AG04450 (cell line): ENCODE measurements at places on chromosomes 12 and 14. TPM values are rescaled to one million over a fixed set of nuclear protein-coding genes. Genes with fewer than 3 reads are reported as not detected.

FOXM1 gene
- 10.8 and 11.5 TPM in 2 replicates for polyA plus RNA-seq

CRIP1 gene
- polyA plus RNA-seq, result 0.74 and 0.86 TPM in 2 replicates

GZMH gene
- not detected in 2 replicates for polyA plus RNA-seq

GRCh38 chr12:116273813-116274550 is 3.5 kb downstream of the MED13L start:
- no peak for DNase-seq

GRCh38 chr12:29782871-29783772 is 620 bp downstream of the TMTC1 start:
- no peak for DNase-seq

- DNase-seq, result no peak
Measured at GRCh38 chr14:74563233-74563585, 48.8 kb downstream of the LTBP2 start.

DNA sequence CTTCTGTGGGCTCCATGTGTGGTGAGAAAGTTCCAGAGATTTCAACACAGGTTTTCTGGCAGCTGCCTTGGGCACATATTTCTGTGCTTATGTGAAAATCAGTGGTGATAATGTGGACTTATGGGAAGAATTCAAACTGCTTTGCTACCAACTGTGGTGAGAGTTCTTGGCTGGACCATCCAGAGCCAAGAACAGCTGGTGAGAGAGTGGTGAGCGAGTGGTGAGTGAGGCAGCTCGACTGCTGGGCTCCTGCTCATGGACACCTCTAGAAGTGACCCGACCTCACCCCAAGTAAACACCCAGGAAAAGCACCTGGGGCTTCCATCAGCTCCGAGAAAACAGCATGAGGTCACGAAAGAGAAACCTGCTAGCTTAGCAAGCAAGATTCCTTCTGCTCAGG is 106.4 kb downstream of the PIWIL1 start:
- no peak for DNase-seq

DNA sequence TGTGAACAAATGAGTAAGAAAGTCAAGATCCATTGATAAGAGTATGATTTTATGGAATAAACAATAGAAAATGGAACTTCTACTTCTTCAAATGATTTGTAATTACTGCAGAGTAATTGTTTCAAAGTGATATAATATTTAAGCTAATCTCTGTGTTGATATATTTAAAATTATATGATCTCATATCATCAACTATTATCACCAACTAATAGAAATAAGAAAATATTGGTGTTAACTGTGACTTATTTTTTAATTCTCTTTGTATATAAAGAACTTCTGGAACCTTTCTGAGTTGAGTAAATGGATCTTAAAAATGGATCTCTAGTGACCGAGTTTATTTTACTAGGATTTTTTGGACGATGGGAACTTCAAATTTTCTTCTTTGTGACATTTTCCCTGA is at the start of gene OR4L1:
TSS of gene OR4L1 (plus strand) at position 301 of the 400 bp plus-strand sequence. CDS start at position 301, 0 bp downstream.
- DNase-seq, result no peak

DNA sequence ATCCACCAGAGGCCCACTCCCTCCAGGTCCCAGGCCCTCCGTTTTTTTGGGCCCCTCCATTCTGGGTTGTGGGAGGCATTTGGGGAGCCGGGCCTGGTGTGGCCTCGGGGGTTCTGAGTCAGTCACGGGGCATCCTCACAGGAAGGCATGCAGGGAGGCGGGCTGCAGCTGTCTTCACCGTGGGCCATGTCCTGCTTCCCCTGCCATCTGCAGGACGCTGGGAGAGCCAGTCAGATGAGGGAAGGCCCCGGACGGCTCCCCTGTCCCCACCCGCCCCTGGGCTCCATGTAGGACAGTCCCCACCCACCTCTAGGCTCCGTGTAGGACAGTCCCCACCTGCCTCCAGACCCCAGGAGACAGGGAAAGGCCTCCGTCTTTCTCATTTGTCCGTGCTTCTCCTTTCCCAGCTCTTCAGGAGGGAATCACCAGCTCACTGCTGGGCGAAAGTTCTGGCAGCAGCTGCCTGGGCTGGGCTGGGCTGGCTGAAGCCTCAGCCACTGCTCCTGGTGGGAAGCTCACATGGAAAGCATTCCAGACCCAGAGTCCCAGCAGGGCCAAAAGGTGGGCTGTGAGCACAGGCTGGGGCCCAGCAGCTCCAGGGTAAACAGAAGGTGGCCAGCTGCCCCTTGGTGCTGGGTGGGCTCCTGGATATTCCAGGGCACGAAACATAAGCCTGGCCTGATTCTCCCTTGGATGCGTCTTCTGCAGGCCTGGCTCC is 217.8 kb downstream of the KIF26A start:
- no peak for DNase-seq

GRCh38 chr12:66603461-66603860 is 75.4 kb downstream of the GRIP1 start:
- no peak for DNase-seq

DNA sequence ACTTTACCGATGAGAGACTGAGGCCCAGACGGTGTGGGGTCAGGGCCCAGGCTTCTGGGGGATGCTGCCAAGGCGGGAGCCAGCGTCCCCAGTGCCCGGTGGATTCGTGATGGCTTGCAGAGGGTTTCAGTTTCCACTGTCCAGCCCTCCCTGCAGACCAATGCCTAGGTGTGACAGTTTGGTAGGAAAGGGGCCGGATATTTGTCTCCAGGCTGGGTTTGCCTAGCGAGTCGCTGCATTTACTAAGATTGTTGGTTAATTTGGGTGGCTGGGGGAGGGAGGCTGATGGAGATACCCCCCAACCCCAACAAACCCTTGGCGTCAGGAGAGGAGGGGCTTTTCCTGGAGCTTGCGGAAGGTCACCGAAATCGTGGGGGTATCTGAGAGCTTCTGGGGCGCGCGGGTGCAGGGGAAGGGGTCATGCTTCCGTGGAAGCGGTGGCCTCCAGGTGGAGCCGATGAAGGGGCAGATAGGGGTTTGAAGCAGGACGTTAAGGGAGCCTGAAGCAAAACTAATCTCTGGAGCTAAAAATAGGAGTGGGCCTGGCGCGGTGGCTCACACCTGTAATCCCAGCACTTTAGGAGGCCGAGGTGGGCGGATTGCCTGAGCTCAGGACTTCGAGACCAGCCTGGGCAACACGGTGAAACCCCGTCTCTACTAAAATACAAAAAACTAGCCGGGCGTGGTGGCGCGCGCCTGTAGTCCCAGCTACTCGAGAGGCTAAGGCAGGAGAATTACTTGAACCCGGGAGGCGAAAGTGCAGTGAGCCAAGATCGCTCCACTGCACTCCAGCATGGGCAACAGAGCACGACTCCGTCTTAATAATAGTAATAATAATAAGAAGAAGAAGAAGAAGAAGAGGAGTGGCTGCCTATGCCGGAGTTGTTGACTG is 1.1 kb upstream of the CDC42BPB start:
- no peak for DNase-seq

GRCh38 chr12:67141296-67142018 is 127.7 kb upstream of the CAND1 start:
- no peak for DNase-seq
